ENCODE measurements at places on chromosomes 4 and X.
A peak's percentile ranks its signal among the peaks of the same experiment; 100 is the strongest.

- DNase-seq: no peak
These were observed 29.2 kb downstream of the MAD2L1 start for GRCh38 chr4:120037411-120037810.

DNA sequence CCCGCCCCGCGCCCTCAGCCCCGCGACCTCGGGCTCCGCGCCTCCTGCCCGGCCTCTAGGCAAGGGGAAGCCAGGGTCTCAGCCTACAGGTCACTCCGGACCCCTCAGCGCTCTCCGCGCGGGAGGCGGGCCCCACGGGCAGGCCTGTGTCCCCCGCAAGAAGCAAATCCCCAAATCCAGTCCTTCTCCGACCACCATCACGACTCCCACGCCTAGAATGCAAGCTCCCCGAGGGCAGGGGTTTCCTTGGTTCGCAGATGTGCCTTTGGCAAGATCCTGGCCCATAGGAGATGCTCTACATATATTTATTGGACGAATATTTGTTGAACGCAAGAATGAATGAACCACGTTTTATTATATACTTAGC, 260 bp upstream of the CCDC149 start:
- DNase-seq: no peak

- no peak for DNase-seq
These were observed 364.4 kb upstream of the EPHA5 start for GRCh38 chr4:66034671-66035070.

- peak; percentile 16 for DNase-seq
These were observed 642.4 kb downstream of the TRIML1 start for GRCh38 chr4:188781655-188782054.

Data from SK-N-SH (cell line).